ENCODE measurements at places on chromosomes 12 and 14.

DNA sequence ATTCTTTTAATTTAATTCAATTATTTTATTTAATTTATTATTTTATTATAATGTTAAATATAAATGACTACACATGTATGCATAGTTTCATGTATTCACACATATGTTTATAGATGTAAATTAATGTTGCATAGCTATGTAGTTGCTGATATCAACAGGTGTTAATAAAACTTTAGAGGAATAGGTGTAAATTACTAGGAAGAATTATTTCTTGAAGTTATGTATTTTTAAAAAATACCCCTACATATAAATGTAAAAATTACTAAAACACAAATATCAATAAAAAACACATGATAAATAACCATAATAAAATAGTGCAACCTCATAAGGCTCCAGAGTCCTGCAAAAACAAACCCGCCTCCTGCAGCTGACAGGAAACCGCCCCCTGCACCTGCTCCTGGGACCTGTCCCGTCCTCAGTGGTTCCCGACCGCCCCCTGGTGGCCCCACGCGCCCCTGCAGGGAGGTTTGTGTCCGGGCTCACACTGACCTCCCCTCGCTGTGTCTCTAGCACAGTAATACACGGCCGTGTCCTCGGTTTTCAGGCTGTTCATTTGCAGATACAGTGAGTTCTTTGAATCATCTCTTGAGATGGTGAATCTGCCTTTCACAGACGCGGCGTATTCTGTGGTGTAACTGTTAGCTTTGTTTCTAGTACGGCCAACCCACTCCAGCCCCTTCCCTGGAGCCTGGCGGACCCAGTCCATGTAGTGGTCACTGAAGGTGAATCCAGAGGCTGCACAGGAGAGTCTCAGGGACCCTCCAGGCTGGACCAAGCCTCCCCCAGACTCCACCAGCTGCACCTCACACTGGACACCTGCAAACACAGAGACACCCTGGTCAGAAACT is 1264.0 kb downstream of the TMEM121 start:
- DNase-seq: no peak

DNA sequence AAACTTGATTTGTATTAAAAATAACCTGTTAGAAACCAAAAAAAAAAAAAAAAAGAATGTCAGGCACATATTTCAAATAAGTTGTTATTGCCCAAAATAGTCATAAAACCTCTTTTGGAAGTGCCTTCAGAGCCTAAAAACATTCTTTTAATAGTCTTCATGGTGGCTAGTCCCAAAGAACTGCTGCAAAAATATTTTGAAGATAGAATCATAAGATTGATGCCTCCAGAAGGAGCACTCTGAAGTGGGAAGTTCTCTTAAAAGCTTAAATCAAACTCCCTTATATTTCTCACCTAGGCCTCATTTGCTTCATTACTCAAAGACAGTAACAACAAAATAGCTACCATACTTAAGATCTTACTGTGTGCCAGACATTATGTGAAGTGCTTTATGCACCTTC is 27.2 kb upstream of the NT5DC3 start:
- no peak for DNase-seq

DNA sequence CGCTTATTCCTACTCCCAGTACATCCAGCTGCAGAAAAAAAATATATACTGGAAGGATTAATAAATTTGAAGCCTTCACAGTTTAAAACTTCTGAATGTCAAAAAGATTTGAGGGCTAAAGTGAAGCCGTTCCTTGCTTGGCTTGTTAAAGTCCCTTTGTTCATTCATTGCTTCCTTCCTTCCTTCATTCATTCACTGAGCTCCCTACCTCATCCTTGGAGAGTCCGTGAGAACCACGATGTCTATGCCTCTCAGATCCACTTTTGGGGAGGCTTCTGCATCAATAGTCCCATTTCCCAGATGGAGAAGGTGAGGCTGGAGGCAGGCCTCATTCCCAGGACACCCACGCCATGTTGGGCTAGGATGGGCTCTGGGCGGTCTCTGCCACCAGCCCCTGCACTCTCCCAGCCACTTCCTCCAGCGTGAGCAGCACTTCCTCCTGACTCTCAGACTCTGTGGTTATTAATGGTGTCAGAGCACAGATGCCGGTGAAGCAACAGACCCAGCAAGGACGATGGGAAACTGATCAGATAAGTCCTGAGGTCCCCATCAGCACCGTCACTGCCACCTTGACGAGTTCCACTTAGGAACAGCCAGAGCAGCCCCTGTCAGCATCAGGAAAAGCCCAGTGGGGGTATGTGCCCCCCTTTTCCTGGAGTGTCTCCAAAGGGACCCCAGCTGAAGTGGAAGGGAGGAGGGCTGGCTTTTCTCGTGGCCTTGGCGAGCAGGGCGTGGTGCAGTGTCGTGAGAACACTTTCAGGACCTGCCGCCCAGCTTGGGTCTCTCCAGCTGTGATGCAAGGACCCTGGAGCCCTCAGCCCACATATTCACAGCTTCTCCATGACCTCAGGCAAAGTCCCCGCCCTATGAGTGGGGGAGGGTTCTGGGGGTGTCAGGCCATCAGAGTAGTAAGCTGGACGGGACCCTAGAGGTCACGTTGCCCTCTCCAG is 21.2 kb downstream of the ASB2 start:
- DNase-seq: no peak

DNA sequence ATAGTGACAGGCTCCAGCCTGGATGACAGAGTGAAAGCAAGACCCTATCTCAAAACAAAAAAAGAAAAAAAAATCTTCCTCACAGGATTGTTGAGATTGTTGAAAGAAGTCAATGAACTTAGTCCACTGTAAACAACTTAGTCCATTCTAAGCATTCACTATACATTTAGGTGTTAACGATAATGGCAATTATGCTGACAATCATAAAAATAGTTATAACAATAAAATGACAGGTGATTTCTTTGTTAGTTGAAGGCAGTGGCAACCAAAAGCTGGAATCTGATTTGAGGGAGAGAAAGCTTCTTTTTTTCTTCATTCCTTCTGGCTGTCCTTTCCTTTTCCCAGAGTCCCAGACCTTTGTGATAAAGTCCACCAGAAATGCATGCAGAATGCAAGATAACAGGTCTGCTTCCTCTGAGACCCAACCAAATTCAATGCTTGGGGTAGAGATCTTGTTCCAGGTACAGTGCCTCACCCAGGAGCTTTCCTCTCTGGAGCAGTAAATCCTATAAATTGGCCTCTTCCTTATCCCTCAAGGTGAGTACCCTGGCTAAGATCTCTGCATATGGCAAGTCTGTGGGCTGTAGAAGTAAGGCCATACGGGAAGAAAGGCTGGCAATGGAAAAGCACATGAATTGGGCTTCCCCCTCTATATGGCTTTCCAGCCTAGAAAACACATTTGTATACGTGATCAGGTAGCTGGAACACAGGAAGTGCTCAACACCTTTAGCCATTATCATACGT is 52.5 kb downstream of the PAX9 start:
- no peak for DNase-seq

GRCh38 chr12:33708935-33709334 is 269.3 kb upstream of the SYT10 start:
- no peak for DNase-seq

DNA sequence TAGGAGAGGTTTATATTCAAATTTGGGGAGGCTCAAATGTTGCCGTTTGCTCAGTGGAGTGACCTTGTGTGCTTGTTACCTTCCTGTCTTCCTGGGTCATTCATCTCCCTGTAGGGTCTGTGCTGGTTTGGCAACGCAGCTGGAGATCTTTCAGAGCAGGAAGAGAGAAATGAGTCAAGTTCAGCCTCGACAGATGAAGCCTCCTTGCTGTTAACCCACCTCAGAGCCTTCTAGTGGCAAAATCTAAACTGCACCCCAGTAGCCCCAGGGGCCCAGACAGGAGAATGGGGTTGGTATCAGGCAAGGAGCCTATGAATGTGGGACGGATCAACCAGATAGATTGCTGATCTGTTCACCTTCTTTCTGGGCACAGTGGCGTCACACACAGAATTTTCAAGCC is 999.3 kb downstream of the VRK1 start:
- DNase-seq: no peak

DNA sequence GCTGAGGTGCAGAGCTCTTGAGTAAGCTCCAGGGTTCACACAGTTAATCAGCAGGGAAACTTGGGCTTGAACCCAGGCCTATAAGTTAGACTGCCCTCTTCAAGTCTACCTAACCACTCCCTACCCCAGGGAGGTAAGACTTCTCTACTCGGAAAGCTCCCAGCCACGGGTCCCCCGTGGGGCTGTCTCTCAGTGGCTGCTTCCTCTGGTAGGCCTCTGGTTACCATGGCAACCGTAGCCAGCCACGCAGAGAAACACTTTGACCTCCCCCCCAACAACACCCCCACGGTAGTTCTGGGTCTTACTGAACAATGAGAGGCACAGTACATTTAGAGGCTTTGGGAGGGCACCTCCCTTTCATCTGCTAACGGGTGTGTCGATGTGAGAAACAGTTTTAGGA is 245.2 kb downstream of the AACS start:
- DNase-seq: no peak

DNA sequence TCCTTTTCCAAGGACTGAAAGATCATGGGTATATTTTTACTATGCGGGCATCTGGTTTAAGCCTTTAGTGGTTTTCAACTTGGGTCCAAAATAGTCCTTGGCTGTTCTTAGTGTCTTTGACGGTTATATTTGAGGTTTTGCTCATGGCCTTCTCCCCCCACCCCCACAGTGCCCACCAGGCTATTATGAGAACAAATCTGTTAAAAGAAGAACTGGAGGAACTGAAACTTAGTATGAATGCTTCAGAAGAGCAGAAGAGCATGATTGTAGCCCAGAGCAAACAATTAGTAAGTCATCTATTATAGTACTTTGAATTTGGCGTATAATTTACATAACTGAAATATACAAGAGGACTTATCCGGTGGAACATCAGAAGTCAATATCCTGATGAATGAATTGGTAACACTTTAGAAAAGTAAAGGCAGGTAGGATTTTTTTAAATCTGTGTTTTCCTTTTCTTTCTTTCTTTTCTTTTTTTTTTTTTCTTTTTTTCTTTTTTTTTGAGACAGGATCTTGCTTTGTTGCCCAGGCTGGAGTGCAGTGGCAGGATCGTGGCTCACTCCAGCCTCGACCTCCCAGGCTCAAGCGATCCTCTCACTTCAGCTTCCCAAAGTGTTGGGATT is 71.8 kb upstream of the BCAT1 start:
- DNase-seq: no peak

All from amygdala (tissue), 56 donors.